ENCODE measurements at places on chromosomes 2 and 18. TPM values are rescaled to one million over a fixed set of nuclear protein-coding genes. Genes with fewer than 3 reads are reported as not detected.

SNTG2 gene
- not detected for total RNA-seq

DNA sequence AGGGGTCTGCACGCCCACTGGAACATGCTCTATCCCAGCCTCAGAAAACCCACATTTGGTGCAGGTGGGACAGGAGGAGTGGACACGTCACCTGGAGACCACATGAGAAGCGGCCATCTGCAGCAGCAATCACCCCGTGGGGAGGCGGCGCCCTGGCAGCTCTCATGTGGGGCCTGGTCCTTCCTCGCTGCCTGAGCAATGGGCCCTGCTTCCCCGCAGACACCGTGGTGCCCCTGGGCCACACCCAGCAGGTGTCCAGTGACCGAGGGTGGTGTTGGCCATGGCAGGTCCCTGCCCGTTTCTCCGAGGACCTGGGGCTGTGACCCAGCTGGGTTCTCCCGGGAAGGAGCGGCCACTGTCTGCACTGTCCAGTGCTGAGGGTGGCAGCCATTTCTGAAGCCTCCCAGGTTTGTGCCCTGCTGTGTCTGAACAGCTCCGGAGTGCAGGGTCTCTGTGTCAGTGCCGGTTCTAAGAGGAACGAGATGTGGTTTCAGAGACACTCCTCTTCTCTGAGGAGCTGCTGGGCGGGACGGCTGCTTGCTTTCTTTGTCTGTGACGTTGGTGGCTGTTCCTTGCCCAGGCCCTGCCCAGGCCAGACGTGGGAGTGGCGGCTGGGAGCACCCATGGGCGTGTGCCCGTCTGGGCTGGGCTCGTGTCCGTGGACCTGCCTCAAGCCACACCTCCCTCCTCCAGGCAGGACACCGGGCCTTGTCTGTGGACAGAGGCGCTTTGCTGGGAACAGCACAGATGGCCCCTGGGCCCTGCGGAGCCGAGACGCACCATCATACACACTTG, 44.8 kb downstream of the NFATC1 start:
- no peak for DNase-seq

DNA sequence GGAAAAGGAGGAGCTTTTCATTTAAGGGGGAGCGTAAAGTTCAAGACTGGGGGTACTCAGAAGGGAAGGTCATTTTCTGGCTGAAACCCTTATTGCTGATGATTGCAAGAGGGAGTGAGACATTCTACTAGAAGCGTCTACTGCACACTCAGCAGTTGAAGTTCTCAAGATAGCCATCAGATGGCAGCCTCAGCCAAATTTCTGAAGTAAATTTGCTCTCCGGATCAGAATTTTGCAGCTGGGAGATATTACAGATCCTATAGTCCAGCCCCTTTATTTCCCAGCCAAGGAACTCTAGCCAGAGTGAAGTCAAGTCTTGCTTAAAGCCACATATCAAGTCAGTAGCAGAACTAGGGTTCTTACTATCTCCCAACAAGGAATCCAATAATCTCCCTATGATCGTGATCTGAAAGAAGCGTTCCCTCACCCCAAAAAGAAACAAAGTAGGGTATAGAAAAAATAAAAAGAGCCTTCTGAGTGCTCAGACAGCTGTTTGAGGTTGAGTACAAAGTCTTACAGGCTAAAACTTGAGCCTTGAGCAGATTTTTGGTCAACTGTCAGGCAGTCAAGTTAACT, 24.0 kb downstream of the RAX start:
- no peak for DNase-seq

- DNase-seq: no peak
These were observed 173.4 kb upstream of the NDUFV2 start for GRCh38 chr18:8928847-8929780.

- DNase-seq: no peak
These were observed 139.8 kb downstream of the RPIA start for GRCh38 chr2:88831071-88831791.

Data from esophagus squamous epithelium (tissue), 5 donors.